ENCODE measurements at places on chromosomes 13 and 19.

- peak; percentile 43 for DNase-seq
These were observed 8.0 kb downstream of the MYO1F start for GRCh38 chr19:8569066-8569771.

DNA sequence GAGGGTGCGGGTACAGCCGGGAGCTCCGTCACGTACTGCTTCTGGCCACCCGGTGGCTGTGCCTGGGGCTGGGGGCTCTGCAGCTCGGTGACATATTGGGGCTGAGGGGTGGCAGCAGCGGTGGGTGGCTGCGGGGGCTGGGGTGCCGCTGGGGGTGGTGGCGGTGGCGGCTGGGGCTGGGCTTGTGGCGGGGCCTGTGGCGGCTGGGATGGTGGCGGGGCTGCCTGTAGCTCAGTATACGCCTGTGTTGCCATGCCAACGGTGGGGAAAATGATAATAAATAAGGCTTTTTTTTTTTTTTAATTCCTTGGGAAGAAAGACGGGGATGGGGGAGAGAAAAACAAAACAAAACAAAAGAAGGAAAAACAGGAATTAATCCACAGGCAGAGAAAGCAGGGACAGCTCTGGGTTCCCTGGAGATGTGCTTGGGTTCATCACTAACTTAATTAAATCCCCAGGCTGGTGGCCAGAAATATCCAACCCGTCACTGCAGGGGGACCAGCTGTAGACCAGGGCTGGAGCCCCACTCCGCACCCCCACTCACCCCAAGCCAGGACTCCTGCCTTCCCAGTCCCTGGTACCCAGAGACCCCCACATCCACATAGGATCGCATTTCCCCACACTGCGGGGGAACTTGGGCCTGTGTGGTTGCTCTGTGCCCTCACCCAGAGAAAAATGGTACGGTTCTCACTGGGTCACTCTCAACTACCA lies 12.4 kb downstream of the RFX1 start:
- DNase-seq, result no peak

GRCh38 chr13:29106651-29107050 lies 286.5 kb downstream of the MTUS2 start:
- no peak for DNase-seq

- DNase-seq, result no peak
These were observed 67.9 kb upstream of the FRY start for GRCh38 chr13:31963631-31964030.

- DNase-seq, result peak; percentile 59
These were observed 4.7 kb upstream of the UBE2M start for GRCh38 chr19:58563034-58563573.

DNA sequence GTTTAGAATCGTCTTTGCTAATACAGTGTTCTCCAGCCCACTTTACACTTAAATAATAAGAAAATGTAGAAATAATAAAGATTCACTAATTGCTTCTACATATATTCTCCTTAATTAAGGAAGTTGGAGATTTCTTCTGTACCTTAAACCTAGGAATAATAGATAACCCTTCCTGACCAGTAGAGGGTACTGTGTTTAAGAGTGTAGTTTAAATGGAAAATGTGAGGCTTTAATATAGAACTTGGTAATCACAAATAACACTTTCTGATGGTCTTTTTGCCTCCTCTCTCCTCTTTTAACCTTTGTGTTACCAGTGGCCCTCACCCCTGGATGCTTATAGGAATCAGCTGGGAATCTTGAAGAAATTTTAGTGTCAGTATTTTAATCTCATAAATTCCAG lies 20.7 kb downstream of the POMP start:
- DNase-seq, result no peak

GRCh38 chr19:18160971-18161635 lies 8.1 kb downstream of the PIK3R2 start:
- DNase-seq, result peak; percentile 68

- DNase-seq, result no peak
These were observed 114.9 kb downstream of the PCCA start for GRCh38 chr13:100203696-100204367.

- no peak for DNase-seq
These were observed 264.4 kb downstream of the UQCRFS1 start for GRCh38 chr19:28948566-28948965.

DNA sequence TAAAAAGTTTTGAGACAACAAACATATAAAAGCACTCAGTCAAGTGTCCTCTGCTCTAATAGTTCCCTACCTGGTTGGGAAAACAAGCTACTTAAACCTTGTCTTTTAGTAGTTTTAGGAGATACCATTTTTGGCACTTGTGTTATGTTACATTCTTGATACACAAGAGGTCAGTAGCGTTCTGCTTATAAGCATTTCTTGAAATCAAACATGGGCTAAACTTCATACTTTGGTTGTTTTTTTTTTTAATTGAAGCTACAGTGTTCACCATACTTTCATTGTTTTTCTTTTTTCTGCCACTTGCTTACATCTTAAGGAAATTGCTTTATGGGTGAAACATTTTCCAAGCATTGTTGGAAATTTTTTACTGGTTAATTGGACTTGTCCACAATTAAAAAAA lies 12.9 kb downstream of the NHLRC3 start:
- no peak for DNase-seq

DNA sequence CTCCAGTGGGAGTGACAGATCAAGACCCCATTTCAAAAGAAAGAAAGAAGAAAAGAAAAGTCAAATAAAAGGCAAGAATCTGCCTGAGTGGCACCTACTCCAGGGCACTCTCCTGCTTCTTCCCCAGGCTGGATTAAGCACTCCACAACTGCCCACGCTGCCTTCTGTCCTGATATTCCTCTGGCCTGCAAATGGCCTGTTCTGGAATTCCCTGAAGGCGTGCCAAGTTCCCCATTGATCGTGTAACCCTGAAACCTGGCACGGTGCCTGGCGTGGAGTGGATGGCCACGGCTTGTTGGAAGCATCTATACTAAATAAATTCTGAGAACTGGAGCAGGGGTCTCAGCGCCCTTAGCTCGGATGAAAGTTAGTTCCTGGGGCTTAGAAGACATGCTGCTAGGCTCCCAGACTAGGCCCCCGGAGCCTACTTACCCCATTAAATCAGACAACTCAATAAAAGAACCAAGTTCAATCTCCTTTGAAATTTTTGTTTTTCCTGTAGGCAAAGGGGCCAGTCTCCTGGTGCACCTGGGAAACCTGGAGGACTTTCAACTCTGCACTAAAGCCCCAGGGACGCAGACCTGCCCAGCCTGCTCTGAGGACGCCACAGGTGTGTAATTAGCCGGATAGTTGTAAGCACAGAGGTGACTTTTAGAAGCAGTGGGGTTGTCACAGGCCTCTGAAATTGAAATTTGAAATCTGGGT lies 21.9 kb downstream of the ANKRD27 start:
- DNase-seq, result peak; percentile 45

DNA sequence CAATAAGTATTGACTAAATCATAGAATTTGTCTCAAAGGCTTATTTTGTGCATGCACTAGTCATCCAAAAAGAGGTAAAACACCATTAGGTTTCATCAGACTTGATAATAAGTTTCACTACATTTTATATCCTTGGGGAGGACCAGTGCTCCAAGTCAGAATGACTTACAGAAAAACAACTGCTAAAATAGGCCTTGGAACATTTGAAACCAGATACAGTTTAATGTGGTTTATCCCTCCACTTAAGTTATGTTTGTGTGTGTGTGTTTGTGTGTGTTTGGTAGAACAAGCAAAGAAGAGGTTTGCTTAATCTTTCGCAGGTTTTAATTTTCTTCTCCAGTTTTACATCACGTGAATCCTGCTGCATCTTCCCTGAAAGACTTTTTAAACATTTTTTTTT lies 570.9 kb downstream of the PCDH9 start:
- DNase-seq, result no peak

- DNase-seq, result no peak
These were observed 234.2 kb downstream of the PCDH17 start for GRCh38 chr13:57865600-57866294.

DNA sequence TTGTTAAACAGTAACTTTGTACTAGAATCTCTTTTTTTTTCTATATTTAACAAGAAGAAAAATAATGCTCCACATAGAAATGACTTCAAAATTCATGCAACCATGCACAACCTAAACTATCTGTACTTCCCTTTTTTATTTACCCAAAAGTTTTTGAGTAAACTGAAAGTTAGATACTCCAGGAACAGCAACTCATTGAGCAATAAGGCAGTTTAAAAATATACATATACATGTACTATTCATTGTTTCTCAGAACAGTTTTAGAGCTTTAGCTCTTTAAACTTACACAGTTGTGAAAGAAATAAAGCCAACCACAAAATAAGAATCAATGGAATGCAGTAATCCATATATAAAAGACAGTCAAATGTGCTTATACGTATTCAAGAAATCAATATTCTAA lies 39.2 kb downstream of the MTMR6 start:
- no peak for DNase-seq

- no peak for DNase-seq
These were observed 1068.1 kb upstream of the PCDH20 start for GRCh38 chr13:62483774-62484173.

DNA sequence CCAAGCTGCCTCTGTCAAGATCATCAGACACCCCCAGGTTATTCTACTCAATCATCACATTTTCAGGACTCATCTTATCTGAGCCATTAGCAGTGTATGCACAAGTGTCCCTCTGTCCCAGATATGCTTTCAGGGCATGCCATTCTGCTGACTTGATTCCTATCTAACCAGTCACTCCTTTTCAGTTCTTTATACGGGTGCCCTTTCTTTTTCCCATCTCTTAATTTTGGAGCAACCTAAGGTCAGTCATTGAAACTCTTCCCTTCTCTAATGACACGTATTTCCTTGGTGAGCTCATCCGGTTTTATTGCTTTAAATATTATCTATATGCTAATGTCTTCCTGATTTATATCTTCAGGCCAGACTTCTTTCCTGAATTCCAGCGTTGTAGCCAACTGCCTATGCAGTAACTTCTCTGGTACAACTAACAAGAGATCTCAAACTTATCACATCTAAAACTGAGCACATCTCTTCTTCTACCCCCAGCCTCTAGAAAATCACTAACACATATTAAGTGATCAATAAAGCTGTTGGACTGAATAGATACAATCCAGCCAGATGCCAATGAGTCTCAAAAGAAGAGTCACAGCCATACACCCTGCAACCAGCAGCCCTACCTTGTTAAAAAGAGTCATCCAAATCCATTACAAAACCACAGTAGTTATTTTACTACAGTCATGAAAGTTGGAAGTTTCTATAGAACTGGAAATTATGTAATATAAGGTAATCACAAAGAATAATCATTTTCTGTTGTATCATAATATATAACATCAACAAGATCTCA lies 58.8 kb downstream of the DCLK1 start:
- no peak for DNase-seq

GRCh38 chr13:51643882-51644281 lies 59.6 kb downstream of the WDFY2 start:
- no peak for DNase-seq

GRCh38 chr19:48837051-48837524 lies 797 bp upstream of the HSD17B14 start:
- peak; percentile 87 for DNase-seq

DNA sequence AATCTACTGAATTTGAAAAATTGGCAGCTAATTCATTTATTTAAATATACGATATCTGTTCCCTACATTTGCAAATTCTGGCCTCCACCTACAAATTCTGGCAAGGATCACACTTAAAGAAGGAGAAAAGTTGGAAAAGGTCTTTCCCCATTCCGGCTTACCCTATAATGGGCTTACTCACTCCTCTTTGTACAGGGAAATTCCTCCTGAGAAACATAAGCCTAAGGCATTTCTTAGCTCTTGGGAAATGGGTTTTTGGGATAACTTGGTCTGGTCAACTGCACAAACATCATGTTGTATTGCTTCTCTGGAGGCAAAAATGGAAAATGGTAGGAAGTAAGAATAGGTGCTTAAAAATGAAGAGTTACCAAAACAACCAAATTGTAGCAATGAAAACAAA lies 25.5 kb downstream of the KCTD12 start:
- DNase-seq, result no peak

- DNase-seq, result no peak
These were observed 62.4 kb downstream of the URI1 start for GRCh38 chr19:30004403-30004802.

DNA sequence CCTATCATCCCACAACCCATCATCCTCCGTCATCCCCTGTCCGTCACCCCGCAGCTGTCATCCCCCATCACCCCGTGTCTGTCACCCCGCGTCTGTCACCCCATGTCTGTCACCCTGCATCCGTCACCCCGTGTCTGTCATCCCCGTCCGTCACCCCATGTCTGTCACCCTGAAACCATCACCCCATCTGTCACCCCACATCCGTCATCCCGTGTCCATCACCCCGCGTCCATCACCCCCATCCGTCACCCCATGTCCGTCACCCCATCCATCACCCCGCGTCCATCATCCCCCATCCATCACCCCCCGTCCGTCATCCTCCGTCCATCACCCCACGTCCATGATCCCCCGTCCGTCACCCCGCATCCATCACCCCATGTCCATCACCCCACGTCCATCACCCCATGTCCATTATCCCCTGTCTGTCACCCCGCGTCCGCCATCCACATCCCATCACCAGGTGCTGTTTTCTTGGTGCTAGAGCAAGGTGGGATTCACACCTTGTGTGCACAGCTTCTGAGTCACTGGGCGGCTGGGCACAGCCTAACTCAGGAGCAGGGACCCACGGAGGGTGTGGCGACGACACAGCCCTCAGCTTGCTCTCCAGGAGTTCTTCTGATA lies 24.2 kb downstream of the RASA3 start:
- DNase-seq, result peak; percentile 7

DNA sequence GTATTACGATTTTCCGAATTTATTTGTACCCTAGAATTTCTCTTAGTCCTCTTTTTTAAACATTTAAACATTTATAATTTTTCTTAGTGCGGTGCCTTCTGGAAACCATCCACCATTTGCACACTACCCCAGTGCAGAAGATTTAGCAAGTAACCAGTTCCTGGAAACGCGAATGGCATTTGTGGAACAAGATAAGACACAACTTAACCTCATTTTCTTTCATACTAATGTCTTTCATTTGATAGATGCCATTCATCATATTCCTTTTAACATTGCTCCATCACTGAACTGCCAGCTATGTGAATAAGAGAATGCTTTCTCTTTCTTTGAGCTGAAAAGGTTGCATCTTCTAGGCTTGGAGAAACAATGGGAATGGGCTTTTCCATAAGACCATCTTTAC lies 6.8 kb downstream of the FRY start:
- DNase-seq, result no peak

GRCh38 chr13:91349992-91350911 lies 2.8 kb downstream of the MIR17HG start:
- no peak for DNase-seq
